Lower leg skin (tissue), 4 donors: ENCODE measurements at places on chromosomes 16 and 17.
A peak's percentile ranks its signal among the peaks of the same experiment; 100 is the strongest.

DNA sequence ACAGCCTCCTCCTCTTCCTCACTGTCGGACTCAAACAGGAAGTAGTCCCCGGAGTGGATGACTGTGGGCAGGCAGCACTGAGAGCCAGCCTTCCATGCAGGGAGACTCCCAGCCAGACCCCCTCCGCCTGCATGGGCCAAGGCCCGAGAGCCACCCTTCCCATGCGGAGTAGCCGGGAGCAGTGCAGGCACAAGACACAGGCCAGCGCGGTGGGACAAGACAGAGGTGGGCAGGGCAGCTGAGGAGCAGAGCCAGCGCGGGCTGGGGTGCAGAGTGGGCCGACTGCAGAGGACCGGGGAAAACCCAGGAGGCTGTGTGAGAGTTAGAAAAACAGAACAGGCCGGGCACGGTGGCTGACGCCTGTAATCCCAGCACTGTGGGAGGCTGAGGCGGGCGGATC is 17.6 kb downstream of the CTU2 start:
- no peak for DNase-seq

DNA sequence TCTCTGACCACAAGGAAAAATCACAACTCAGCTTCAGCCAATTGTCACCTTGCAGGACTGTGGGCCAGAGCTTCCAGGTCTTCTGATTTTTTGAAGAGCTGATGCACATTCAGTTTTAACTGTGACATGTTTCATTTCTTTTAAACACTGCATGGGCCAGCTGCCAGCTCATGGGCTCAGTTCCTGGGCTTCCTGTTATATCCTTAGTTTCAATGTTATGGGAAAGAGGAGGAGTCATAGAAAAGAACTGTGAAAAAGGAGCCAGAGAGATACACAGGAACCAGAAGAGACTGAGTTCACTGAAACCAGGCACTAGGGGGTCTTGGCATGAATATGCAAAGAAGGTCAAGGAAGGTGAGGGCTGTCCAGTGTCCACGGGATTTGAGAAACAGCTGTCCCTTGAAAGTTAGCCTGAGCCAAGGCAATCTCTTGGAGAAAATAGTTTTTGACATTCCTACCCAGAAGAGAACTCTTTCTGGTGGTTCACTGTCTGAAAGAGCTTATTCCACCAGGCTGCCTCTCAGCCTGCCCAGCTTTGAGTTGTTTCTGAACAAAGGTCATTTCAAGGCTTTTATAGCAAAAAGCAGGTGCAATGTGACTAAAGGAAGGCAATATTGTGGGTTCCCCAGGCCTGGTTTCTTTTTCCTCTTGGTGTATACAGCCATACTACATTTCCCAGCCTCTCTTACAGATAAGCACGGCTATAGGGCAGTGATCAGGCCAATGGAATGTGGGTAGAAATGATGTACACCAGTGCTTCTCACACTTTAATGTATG is 10.5 kb downstream of the PDILT start:
- DNase-seq, result no peak

GRCh38 chr16:82451449-82451848 is 175.3 kb upstream of the CDH13 start:
- no peak for DNase-seq

DNA sequence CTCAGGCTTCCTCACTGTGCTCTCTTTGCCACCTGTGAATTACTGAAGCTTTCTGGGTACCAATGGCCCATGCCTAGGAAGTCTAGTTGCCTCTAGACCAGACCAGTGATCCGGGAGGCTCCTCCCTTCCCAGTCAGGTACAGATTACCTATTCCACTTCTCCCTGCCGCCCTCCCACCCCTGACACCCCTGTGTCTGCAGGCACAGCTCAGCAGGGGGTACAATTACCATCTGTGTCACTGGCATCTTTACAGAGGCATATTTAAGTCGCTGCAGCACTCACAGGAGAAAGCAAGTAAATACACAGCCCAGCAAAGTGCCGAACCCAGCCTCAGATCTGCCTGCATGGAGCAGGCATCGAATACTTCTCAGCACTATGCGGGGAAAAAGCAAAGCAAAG is 5.3 kb upstream of the WSCD1 start:
- no peak for DNase-seq

GRCh38 chr17:74362810-74363498 is 1.3 kb upstream of the BTBD17 start:
- no peak for DNase-seq

- no peak for DNase-seq
Observed at GRCh38 chr17:31753011-31753410, 106.0 kb downstream of the COPRS start.

GRCh38 chr16:15988268-15989013 is 39.0 kb downstream of the ABCC1 start:
- no peak for DNase-seq

GRCh38 chr16:80803339-80804055 is 901 bp downstream of the CDYL2 start:
- DNase-seq, result no peak

DNA sequence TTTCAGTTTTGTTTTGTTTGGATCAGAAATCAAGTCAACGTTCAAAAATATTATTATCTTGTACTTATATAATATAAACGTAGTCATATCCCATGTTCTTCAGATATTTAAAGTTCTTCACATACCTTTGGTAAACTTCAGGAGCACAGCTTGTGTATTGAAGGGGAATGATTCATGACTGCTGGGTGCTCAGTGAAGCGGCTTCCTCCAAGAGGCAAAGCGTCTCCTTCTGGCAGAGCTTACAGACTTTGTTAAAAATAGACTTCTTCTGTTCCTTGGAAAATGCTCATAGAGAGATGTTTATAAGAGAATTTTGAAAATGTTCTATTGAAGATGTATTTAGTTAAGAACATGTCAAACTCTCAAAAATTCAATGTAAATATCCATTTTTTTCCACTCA is 155.6 kb upstream of the CNTNAP4 start:
- DNase-seq, result no peak

- DNase-seq, result peak; percentile 45
Observed at GRCh38 chr17:65472666-65473309, 88.7 kb downstream of the AXIN2 start.

GRCh38 chr16:24145927-24146326 is 110.2 kb upstream of the CACNG3 start:
- DNase-seq, result no peak

DNA sequence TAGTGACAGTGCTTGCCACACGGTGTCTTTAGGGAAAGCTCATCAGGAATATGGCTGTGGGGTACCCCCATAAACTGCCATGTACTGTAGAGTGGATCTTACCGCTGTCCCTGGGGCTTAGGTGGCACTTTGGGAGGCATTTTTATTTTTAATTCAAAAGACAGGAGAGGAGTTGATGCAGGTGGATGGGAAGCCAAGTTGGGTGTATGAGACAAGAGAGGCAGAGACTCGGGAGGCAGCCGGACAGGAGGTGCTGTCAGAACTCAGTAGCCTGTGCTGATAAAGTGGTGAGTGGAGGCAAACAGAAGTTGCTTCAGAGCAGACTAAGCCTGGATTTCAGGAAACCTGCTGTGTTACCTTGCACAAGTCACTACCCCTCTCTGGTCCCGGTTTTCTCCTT is 185.9 kb downstream of the TMEM132E start:
- DNase-seq, result peak; percentile 71

DNA sequence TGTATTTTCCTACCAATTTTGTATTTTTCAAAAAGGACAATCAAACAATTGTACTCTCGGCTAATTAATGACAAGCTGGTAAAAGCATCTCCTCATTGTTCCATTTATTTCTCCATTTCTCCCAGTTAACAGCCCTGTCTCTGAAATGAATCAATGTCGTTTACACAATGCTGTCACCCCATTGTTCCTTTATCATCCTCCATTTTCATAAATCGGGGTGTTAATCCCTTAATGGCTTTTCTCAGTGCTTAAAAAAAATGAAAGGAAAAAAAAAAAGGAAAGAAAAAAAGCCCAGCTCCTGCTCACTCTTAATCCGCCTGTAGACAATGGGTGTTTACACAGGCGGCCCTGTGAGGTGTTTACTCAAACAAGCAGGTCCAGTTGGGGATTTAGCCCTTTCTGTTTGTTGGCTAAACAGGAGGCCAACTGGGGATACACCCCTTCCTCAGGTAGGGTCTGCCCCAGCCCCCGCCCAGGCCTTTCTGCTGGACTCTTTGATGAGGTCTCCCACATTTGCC is 86.8 kb upstream of the SALL1 start:
- no peak for DNase-seq

DNA sequence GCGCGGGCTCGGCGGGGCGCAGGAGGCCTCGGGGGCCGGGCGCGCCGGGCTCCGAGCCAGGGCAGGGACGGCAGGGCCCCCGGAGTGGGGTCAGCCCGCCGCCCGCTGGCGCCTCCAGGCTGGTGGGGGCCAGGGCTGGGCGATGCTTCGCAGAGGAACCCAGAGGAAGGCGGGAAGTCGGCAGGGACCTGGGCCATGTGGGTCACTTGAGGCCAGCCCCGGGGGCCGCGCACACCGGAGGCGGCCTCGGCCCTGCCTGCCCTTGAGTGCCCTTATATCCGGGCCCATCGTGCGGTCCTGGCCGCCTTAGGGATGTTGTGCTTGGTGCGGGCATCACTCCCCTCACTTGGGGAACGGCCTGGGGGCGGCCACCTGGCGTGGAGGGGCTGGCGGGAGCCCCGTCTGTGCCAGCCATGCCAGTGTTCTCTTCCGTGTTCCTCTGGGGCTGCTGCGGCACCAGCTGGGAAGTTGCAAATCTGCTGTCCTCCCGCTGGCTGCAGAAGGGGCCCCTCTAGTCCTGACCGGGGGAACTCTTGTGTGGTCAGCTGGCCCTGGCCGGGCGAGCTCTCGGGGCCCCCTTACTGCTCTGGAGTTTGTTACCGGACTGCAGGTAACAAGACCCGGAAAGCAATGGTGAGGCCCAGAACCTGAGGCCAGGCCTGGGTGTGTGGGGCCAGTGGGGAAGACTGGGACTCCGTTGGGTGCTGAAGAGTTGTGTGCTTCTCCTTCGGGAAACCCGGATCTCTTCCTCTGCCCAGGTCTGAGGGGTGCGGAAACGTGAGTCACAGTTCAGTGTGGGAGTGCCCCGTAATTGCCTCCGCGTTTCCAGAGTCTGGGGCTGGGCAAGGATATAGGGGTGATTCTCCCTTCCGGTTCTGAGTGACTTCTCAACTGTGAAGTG is 849 bp downstream of the CAPN15 start:
- peak; percentile 55 for DNase-seq

- no peak for DNase-seq
Observed at GRCh38 chr16:21033264-21033663, 117.4 kb downstream of the DNAH3 start.

GRCh38 chr16:20660325-20660724 is 37.2 kb downstream of the ACSM1 start:
- no peak for DNase-seq

DNA sequence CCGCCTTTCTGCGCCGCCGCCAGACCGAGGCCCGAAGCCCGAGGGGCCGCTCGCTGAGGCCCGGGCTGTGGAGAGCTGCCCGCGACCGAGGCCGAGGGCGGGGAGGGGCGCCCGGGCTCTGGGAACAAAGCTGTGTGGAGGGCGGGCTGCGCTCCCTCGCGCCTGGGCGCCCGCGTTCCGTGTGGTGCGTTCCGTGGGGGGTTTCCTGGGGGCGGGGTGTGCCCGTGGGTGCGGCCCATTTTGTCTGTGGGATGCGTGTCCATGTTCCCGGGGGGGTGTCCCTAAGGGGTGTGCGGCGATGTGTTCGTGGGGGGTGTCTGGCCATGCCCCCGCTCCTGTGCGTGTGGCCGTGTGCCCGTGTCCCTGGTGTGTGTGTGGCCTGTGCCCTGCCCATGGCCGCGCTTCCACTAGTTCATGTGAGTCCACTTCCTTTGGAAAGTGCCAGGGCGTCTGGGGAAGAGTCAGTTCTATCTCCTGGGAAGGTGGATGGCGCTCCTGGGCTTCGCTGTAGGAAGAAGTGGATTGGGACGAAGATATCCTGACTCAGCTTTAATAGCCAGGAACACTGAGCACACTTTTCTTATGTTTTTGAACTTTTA is 520 bp downstream of the JPT2 start:
- DNase-seq, result no peak

DNA sequence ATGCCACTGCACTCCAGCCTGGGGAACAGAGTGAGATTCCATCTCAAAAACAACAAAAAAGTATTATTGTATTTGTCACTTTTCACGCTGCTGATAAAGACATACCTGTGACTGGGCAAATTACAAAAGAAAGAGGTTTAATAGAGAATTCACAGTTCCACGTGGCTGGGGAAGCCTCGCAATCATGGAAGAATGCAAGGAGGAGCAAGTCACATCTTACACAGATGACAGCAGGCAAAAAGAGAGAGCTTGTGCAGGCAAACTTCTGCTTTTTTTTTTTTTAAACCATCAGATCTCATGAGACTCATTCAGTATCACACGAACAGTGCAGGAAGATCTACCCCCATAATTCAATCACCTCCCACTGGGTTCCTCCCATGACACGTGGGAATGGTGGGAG is 41.5 kb upstream of the ETV4 start:
- no peak for DNase-seq

GRCh38 chr17:82097919-82098168 is 192 bp downstream of the FASN start:
- DNase-seq, result no peak

GRCh38 chr17:28552176-28552999 is at the start of gene UNC119:
TSS of gene UNC119 (minus strand) at chr17:28552624. CDS start at chr17:28552557, 67 bp downstream.
- peak; percentile 42 for DNase-seq

DNA sequence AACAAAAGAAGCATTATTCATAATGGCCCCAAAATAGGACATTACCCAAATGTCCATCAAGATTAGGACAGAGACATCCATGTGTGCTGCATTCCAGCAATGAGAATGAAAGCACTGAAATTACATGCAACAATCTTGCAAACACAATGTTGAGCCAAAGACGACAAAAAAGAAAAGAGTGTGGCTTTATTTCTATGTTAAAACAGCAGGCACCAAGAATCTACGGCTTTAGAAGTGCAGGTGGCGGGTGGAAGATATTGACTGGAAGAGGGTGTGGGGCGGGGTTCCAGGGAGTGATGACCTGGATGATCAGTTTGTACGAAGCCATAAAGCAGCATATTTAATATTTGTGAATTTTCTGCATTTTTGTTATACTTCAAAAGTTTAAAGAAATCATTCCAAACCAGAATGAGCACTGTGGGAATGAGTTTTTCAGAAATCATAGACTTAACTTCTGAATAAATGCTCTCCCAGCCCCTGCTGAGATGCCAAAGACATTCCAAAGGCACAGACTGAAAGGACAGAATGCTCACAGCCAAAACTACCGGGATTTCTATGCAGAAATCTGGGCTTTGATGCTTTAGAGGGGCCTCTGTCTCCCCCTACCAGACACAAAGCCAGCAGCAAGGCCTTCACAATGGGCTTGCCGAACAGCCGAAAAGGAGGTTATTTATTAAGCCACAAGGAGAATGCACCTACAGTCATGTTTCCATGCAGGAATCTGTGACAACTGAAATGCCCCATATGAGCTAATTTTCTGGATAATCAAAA is 361.6 kb downstream of the GRIN2A start:
- DNase-seq, result no peak

DNA sequence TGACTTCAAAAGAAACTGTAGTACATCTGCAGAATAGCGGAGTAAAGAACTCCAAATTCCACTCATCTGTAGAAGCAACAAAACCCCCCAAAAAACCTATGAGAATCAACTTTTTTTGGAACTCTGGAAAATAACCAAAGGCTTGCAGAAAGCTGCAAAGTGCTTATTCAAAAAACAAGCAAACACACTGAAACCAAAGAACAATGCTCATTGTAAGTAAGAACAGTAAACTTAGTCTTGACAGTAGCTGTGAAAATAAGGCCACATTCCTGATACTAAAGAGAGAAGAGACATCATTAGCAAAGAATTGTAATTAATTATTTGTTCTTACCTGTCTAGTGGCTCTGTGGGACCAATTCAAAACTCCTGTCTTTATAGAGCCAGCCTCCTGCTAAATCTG is 534.3 kb upstream of the C16orf82 start:
- no peak for DNase-seq
